Calu3 (cell line): ENCODE measurements at places on chromosomes 16 and 17. TPM values are rescaled to one million over a fixed set of nuclear protein-coding genes. Genes with fewer than 3 reads are reported as not detected.

DNA sequence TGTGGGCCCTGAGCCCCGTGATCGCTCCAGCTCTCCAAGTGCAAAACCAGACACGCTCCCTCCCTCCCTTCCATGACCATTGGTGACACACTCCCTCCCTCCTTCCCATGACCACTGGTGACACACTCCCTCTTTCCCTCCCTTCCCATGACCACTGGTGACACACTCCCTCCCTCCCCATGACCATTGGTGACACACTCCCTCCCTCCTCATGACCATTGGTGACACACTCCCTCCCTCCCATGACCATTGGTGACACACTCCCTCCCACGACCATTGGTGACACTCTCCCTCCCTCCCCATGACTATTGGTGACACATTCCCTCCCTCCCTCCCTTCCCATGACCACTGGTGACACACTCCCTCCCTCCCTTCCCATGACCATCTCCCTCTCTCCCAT is 56.3 kb downstream of the LMF1 start:
- no peaks in the 10 kb centered on the region for H3K36me3 ChIP-seq
- H3K4me1 ChIP-seq, result no peaks in the 10 kb centered on the region
- no peak for DNase-seq

DNA sequence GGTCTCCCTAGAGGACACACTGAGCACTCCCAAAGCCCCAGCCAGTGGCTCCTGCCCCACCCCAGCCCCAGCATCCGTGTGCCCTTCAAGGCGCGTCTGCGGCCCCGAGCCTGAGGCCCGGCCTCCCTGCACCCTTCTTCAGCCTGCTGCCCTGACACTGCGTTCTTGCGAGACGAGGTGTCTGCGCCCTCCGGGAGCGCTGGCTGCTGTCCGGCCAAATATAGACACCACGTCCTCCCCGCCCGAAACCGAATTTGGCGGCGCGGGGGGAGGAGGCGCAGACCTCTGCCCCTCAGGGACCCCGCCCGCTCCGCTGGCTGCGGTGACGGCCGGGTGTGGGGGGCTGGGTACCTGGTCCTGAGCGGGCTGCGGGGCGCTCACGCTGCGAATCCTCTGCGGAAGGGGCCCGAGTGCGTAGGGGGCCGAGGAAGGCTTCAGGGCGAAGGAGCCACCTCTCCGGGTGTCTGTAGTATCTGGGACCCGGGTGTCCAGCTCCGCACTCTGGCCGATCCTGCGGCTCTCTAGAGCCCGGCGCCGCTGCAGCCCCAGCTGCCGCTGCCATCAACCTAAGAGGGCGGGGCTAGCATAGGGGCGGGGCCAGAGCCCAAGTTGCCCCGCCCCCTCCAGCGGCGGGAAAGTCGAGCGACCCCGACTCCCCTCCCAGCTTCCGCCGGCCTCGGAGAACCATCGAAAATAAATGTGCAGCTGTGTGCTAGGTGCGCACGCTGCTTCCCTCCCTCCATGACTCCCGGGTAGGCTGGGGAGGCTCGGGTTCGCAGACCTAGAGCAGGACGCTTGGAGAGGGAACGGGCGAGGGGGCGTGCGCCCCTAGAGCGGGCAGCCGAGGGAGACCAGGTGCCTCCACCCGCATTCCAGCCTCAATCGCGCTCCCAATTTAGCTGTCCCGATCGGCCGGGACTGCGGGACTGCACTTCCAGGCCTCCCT is at the start of gene CORO6:
CORO6 (minus strand) TSS at position 576 of the 946 bp plus-strand sequence. CDS start 1,491 bp downstream, outside the sequence.
- H3K4me3 ChIP-seq, result peak within 1 kb of the TSS; percentile 69
- no peak within 1 kb of the TSS for H3K27ac ChIP-seq
- peaks cover 9% of the 10 kb centered on the region for H3K36me3 ChIP-seq
- peaks cover 13% of the 10 kb centered on the region for H3K27me3 ChIP-seq
- no peaks in the 10 kb centered on the region for H3K4me1 ChIP-seq
- DNase-seq, result peak; percentile 54

DNA sequence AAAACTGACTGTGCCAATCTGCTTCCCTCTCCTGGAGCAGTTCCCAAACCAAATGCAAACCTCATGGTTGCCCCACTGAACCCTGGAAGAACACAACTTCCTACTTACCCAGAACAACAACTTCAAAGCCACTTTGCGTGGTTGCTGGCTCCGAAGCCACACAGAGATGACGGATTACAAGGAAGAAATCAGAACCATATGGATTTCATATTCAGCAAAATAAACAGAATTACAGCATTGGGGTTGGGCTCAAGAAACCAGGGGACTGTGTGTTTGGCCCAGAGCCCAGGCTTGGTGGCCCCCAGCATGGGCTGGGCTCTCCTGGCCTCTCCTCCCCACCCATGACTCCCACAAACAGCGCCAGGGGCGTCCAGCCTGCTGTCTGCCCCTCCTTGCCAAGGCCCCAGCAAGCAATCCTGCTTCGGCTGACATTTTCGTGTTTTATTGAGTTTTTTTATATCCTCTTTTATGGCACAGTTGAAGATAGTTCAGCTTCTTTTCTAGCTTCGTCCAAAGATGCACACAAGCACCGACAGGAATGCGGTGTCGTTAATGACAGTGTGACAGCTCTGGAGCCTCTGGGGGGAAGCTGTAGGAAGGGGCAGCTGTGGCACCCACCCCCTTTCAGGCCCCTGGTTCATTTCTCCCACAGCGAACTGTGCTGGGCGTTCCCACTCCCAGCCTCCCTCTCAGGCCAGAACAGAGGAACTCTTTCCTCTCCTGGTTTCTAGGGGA is 137.1 kb downstream of the GAS7 start:
- DNase-seq, result no peak
- H3K36me3 ChIP-seq, result no peaks in the 10 kb centered on the region
- H3K27ac ChIP-seq, result no peak overlapping the region

- H3K36me3 ChIP-seq, result no peaks in the 10 kb centered on the region
- peaks cover 25% of the 10 kb centered on the region for H3K4me1 ChIP-seq
- H3K27me3 ChIP-seq, result no peaks in the 10 kb centered on the region
- peak; percentile 66 for DNase-seq
- peak overlapping the region; percentile 45 for H3K4me3 ChIP-seq
- peak overlapping the region; percentile 36 for H3K27ac ChIP-seq
These were observed 52.0 kb downstream of the LDHD start for GRCh38 chr16:75064403-75065148.

DNA sequence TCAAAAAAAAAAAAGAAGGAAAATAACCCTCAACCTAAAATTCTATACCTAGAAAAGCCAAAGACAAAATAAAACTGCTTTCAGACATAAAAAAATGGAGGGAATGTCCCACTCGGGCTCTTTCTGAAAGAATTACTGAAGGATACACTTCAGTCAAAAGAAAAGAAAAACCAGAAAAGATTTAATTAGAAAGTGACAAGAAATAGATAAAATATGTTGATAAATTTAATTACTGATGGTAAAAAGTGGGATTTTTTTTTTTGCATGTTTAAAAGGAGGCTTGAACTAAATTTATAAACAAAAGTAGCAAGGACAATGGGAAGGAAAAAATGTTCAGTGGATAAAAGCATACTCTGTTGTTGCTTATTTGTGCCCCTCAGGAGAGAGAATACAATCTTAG is 89.1 kb downstream of the OR1D5 start:
- H3K4me3 ChIP-seq, result no peak overlapping the region
- peaks cover 22% of the 10 kb centered on the region for H3K36me3 ChIP-seq
- H3K4me1 ChIP-seq, result peaks cover 17% of the 10 kb centered on the region
- peak overlapping the region; percentile 18 for H3K27ac ChIP-seq

DNA sequence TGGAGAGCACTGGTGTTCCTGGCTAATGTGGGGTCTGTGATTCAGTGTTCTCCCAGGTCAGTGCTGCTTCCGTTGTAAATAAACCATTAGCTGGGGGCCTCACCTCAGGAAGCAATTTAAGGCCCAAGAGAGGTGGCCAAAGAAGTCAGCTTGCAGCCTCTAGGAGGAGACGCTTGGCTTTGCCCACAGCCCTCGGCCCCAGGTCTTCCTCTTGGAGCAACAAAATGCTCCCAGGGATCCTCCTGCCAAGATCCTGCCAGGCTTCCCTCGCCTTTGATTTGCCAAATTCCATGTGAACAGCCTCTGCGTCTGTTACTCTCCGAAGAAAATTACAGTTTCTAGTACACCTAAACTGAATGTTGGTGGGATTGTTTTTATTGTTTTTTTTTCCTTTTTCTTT is 62.4 kb upstream of the TBX2 start:
- H3K27me3 ChIP-seq, result no peaks in the 10 kb centered on the region
- H3K4me3 ChIP-seq, result no peak overlapping the region
- DNase-seq, result no peak
- H3K4me1 ChIP-seq, result no peaks in the 10 kb centered on the region

- H3K4me1 ChIP-seq, result peaks cover 12% of the 10 kb centered on the region
- H3K36me3 ChIP-seq, result peaks cover 36% of the 10 kb centered on the region
- H3K27me3 ChIP-seq, result no peaks in the 10 kb centered on the region
- H3K27ac ChIP-seq, result peak overlapping the region; percentile 82
- DNase-seq, result peak; percentile 76
These were observed 862 bp downstream of the DCAKD start for GRCh38 chr17:45050481-45051059.

DNA sequence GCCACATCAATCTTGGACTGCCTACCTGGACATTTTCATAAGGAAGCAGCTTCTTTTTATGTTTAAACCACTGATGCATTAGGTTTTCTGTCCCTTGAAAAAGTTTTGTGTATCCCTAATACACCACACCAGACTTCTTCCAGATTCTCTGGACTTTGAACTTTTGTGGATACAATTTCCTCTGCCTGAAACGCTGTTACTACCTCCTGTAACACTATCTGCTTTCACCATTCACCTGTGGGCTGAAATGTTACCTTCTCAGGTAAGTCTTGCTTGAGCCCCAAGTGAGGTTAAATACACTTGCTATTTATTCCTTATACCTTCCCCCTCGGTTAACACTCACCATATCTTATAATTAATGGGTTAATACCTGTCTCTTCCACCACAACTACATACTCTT is 2.7 kb downstream of the ZZEF1 start:
- DNase-seq, result no peak
- peak overlapping the region; percentile 28 for H3K27ac ChIP-seq
- peaks cover 37% of the 10 kb centered on the region for H3K36me3 ChIP-seq
- peak overlapping the region; percentile 9 for H3K4me3 ChIP-seq

- peaks cover 6% of the 10 kb centered on the region for H3K36me3 ChIP-seq
- H3K4me1 ChIP-seq, result no peaks in the 10 kb centered on the region
- no peak overlapping the region for H3K4me3 ChIP-seq
- DNase-seq, result no peak
- H3K27me3 ChIP-seq, result no peaks in the 10 kb centered on the region
These were observed 128.7 kb downstream of the XYLT1 start for GRCh38 chr16:17342031-17342430.

GRCh38 chr17:22374741-22375140 is 682.4 kb downstream of the KCNJ18 start:
- H3K27ac ChIP-seq, result no peak overlapping the region
- no peak overlapping the region for H3K4me3 ChIP-seq
- DNase-seq, result no peak

- peaks cover 76% of the 10 kb centered on the region for H3K27me3 ChIP-seq
- no peaks in the 10 kb centered on the region for H3K36me3 ChIP-seq
- no peak overlapping the region for H3K27ac ChIP-seq
- peak; percentile 83 for DNase-seq
- peaks cover 15% of the 10 kb centered on the region for H3K4me1 ChIP-seq
These were observed 7.7 kb upstream of the TMEM92 start for GRCh38 chr17:50266384-50267073.

- H3K36me3 ChIP-seq, result no peaks in the 10 kb centered on the region
- H3K4me3 ChIP-seq, result no peak overlapping the region
- no peak overlapping the region for H3K27ac ChIP-seq
- no peaks in the 10 kb centered on the region for H3K27me3 ChIP-seq
- DNase-seq, result no peak
- H3K4me1 ChIP-seq, result no peaks in the 10 kb centered on the region
These were observed 103.1 kb upstream of the NACA2 start for GRCh38 chr17:61694095-61694494.

DNA sequence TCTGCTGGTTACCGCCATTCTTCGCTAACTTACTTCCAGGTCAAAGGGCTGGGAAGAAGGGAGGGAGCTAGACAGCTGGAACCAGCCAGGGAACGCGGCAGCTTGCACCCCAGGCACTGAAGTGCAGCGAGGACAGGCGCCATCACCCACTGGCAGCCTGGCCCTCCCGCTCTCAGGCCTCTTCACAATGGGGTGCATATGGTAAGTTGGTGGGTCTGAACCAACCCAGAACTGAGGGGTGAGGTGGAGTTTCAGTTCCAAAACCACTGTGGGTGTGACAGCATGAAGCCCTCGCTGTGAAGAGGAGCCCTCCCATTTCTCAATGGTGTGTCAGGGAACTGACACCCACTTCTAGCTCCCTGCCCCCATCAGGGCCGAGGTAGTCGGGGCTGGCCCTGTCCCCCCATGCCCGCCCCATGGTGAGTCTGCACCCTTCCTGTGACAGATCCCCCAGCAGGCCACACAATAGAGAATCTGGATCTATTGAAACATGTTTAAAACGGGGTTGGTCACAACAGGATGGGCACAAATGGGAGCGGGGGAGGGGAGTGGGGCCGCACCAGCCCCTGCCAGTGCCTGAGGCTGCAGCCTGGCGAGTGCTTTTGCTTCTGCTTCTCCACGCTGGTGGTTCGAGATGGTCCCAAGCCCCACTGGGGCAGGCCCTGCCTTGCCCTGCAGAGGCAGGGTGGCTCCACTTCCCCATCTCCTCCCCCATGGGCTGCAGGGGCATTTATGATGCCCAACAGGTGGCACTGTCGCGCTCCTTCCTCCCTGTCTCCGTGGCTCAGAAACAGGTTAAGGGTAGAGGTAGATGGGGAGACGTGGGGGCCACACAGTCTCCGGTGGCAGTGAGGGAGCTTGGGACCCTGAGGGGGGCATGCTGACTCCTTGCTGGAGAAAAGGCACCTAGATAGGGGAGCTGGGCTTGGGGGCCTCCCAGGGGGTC is 2.3 kb downstream of the LIMD2 start:
- H3K4me1 ChIP-seq, result no peaks in the 10 kb centered on the region
- H3K27ac ChIP-seq, result no peak overlapping the region
- peaks cover 10% of the 10 kb centered on the region for H3K36me3 ChIP-seq
- peak; percentile 64 for DNase-seq
- H3K27me3 ChIP-seq, result no peaks in the 10 kb centered on the region

DNA sequence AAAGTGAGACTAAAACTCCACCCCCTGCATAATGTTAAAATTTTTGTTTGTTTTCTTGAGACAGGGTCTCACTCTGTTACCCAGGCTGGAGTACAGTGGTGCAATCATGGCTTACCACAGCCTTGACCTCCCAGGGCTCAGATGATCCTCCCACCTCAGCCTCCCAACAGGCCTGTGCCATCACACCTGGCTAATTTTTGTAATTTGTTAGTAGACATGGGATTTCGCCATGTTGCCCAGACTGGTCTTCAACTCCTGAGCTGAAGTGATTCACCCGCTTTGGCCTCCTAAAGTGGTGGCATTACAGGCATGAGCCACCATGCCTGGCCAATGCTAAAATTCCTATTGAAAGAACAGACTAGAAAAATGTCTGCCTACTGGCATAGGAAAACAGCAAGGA is 103.8 kb downstream of the TRIM37 start:
- H3K27ac ChIP-seq, result no peak overlapping the region
- H3K4me3 ChIP-seq, result no peak overlapping the region
- no peaks in the 10 kb centered on the region for H3K4me1 ChIP-seq
- H3K27me3 ChIP-seq, result no peaks in the 10 kb centered on the region

Gene UNKL
- total RNA-seq, result 35.5 TPM in 2 replicates

Gene CYGB
- total RNA-seq, result not detected in 2 replicates

Gene KRTAP3-2
- not detected in 2 replicates for total RNA-seq

Gene SPN
- total RNA-seq, result not detected in 2 replicates

Gene CD300H
- not detected in 2 replicates for total RNA-seq

Gene RPRML
- total RNA-seq, result not detected in 2 replicates

Gene ZG16
- total RNA-seq, result not detected in 2 replicates

Gene SCNN1G
- not detected in 2 replicates for total RNA-seq
